Pulmonary artery endothelial cell (primary cell): ENCODE measurements at places on chromosomes 6 and 20. TPM values are rescaled to one million over a fixed set of nuclear protein-coding genes. Genes with fewer than 3 reads are reported as not detected.

DNA sequence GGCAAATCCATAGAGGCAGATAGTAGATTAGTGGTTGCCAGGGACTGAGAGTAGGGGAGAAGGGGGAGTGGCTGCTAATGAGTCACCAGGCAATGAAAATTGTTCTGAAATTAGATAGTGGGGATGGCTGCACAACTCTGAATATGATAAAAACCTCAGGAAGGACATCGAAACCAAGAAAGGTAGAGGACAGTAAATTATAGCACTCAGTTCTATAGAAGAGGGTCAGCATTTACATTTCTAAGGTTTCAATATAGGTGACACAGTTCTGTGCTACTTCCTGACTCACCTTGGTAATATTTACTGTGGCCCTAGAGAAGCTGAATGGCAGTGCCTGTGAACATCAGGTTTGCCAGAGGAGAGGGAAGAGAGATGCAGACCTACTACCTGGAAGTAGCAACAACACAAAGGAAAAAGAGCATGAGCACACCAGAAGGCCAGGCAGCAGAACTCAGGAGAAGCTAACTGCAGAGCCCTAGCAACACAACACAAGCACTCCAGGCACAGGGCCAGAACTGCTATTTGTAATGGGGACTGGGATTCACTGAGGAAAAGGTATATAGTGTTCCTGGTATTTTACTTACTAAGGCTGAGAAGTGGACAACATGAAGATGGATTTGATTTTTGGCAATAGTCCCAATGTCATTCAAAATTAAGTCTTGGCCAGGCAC is 75.9 kb downstream of the PLCG1 start:
- no peak for DNase-seq

DNA sequence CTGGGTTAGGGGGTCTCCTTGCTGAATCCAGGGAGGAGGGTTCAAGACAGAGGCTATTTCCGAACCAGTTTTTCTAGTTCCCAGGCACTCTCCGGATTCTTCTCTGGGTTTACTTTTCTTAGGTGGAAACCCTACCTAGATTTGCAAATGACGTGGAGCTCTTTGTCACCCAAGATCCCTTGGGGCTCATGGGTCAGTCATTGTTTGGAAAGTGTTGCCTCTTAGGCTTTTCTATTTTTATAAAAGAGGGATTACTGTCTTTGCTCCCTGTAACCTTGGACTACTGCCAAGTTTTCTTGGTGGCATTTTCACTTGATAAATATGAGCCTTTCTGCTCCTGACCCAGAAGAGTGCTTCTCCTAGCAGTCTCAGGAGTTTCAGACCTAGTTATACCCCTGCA is 33.6 kb downstream of the FAM209B start:
- DNase-seq, result no peak

The DEFB132 gene
- total RNA-seq, result not detected in 2 replicates

- DNase-seq, result no peak
These were observed 696.7 kb downstream of the RNF144B start for GRCh38 chr6:19083801-19084200.

GRCh38 chr6:41280381-41281057 is 6.0 kb downstream of the TREM1 start:
- DNase-seq, result no peak

- DNase-seq, result no peak
These were observed 195.0 kb downstream of the CD83 start for GRCh38 chr6:14312587-14312986.

The ADGRF1 gene
- not detected in 2 replicates for total RNA-seq

GRCh38 chr20:36644706-36645095 is 1.3 kb downstream of the SLA2 start:
- DNase-seq, result no peak

The RAB23 gene
- 16.5 and 16.8 TPM in 2 replicates for total RNA-seq

The TNFRSF6B gene
- total RNA-seq, result 37.0 and 118 TPM in 2 replicates

The REPS1 gene
- 33.4 and 35.6 TPM in 2 replicates for total RNA-seq

DNA sequence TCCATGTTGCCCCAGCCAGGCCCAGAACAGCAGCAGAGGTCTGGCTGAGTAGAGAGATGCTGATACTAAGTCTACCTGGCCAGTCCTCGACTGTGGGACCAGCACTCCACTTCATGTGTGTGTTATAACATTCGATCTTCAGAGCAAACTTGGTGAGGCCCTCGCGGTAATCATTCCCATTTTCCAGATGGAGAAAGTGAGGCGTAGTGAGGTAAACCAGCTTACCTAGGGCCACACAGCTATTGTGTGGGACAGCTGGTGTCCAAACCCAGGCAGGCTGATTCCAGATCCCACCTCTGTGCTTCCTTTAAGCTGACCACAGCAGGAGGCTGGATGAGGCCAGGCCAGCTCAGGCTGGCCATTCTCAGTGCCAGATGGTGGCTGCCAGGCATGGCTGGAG is 47.7 kb upstream of the SLC32A1 start:
- no peak for DNase-seq

DNA sequence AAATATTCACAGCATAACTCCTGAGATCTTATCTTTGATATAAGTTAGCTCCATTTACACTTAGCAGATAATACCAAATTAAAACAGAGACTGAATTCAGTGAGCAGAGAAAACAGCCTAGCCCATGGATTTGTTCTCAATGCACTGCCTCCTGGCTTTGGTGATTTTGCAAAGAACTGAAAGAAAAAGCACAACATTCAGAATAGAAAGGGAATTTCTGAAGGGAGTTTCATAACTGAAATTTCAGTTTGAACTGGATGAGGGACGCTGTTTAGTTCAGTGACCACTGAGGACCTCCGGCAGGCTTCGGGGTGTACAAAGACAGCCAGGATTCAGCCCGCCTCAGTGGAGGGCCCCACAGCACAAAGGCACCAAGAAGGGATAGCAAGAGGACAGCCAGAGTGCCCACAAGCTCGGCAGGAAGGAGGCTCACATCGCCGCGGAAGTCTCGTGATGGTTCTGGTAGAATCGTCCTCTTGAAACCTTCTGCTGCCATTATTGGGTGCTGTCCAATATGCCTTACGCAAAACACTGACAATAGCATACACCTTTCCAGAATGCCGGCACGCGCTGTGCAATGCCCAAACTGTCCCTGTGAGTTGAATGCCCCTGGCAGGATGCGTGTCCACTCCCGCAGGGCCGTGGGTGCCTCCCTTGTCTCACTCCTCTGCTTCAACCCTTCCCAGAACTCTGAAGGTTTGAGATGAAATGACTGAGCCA is 9.7 kb upstream of the IRF4 start:
- no peak for DNase-seq

- no peak for DNase-seq
These were observed 68.2 kb upstream of the XRN2 start for GRCh38 chr20:21234806-21235483.

The VIP gene
- 0.26 and 0.53 TPM in 2 replicates for total RNA-seq

The EPHA7 gene
- total RNA-seq, result 0.13 TPM in 1 of 2 replicates, not detected in the other

The UBE2V1 gene
- total RNA-seq, result 38.1 and 46.9 TPM in 2 replicates

The TAAR5 gene
- not detected in 2 replicates for total RNA-seq

DNA sequence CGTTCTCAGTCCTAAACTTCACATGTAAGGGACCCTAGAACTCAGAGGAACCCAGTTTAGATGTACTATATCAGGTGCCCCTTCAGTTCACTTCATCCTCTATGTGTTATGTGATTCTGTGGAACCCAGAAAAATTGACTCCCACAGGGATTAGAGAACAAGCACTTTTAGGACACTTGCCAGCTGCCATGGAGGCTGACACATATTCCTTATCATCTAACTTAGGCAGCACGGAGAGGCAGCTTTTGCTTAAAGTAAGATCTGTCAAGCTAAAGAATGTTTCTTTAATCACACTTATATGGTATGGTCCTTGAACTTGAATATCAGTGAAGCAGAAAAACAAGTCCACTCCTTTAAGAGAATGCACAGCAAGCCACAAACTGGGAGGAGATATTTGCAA is 701.5 kb upstream of the ID4 start:
- DNase-seq, result no peak

The CLDN20 gene
- not detected in 2 replicates for total RNA-seq

GRCh38 chr20:34705397-34706301 is 1.5 kb downstream of the TP53INP2 start:
- no peak for DNase-seq

DNA sequence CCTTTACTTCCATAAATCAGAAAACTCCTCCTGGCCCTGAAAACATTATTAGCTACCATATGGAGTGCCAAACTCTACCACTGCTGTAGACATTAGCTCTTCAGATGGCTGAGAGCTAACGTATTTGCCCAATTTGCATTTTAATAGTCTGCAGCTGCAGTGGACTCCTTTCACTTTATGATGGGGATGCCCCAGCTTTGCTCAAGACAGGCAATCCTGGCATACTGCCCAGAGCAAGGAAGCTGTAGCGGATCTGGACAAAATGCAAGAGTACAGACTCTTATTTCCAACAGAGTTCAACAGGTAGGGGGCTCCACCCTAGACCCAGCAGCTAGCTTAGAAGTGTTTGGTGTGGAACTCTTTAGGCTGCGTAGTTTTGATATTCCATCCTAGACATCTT is 246.7 kb downstream of the FOXC1 start:
- DNase-seq, result no peak

The TGM3 gene
- not detected in 2 replicates for total RNA-seq

The SLC16A10 gene
- not detected in 2 replicates for total RNA-seq

The C6orf141 gene
- total RNA-seq, result 2.8 and 6.0 TPM in 2 replicates

GRCh38 chr20:46635514-46636136 is 15.6 kb downstream of the SLC13A3 start:
- DNase-seq, result no peak

The ID4 gene
- under 0.01 and 0.04 TPM in 2 replicates for total RNA-seq

The ZKSCAN8 gene
- total RNA-seq, result 11.5 and 19.0 TPM in 2 replicates

DNA sequence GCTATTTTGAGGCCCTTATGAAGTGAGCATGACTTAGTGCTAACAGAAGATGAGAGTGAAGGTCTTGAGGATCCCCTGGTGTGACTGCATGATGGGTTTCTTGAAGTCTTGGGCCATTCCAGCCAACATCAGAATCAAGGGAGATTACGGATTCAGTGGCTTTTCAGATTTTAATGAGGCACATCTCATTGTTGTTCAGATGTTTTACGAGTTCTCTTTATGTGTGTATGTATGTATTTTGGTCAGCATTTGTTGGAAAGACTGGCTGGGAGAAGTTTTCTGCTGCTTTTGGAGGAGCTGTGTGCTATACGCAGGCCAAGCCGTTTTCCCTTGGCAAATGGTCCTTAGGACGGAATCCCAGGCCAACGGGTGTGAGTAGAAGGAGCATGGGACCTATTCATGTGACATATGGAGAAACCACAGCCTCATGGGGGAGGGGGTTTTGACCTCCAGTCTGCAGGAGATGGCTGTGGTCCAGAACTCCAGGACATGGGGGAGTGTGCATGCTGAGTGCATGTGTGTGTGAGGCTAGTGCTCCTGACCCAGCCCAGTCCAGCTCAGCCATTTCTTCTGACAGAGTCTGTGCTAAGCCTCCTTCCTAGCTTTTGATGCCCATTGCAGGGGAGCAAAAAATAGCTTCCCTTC is 35.3 kb downstream of the CHMP4B start:
- DNase-seq, result no peak

The DLGAP4 gene
- total RNA-seq, result 9.4 and 20.0 TPM in 2 replicates

The EGFL8 gene
- 1.2 and 1.3 TPM in 2 replicates for total RNA-seq

GRCh38 chr20:19603376-19603750 is 154.7 kb upstream of the RIN2 start:
- no peak for DNase-seq

The TINAG gene
- total RNA-seq, result not detected in 2 replicates
